ENCODE measurements at places on chromosomes 6 and 20. TPM values are rescaled to one million over a fixed set of nuclear protein-coding genes. Genes with fewer than 3 reads are reported as not detected.
A peak's percentile ranks its signal among the peaks of the same experiment; 100 is the strongest.

- no peak for DNase-seq
Observed at GRCh38 chr6:16179970-16180431, 51.1 kb downstream of the MYLIP start.

GRCh38 chr20:24605937-24606455 lies 136.6 kb downstream of the SYNDIG1 start:
- DNase-seq: no peak

DNA sequence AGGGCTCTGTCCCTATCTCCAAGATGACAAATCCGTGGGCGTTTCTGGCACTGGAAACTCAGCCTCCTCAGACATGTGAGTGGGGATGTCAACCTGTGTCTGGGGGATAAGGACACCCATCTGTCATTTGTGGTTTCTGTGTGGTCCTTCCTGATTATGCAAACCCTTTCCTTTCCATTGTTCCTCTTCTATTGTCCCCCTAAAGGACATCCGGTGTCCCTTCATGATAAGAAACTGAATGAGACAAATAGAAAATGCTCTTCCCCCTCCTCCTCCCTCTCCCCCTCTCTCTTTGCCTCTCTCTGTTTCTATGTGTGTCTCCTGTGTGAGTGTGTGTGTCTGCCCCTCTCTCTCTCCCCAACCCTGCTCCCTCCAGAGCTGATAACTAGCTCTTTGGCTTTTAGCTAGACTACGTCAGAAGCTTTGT lies 11.5 kb upstream of the GLP1R start:
- DNase-seq: no peak

DNA sequence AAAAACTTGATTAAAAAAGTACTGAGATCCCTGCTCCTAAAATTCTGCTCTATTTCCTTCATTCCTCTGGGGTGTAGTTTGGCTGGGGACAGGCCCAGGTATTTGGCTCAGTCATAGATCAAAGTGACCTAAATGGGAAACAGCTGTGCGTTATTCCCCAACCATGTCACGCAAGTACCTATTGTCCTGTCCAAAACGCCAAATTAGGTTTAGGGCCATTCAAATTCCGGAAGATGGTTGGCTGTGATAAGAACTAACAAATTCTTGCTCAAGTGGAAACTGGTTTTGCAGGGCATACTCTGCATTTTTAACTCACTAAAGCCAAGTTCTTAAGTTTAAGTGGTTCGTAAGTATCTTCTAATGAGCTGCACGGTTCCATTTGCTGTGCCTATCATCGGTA lies 147.6 kb upstream of the TMEM170B start:
- DNase-seq: no peak

GRCh38 chr6:89482126-89482525 lies 49.2 kb downstream of the ANKRD6 start:
- DNase-seq: no peak

DNA sequence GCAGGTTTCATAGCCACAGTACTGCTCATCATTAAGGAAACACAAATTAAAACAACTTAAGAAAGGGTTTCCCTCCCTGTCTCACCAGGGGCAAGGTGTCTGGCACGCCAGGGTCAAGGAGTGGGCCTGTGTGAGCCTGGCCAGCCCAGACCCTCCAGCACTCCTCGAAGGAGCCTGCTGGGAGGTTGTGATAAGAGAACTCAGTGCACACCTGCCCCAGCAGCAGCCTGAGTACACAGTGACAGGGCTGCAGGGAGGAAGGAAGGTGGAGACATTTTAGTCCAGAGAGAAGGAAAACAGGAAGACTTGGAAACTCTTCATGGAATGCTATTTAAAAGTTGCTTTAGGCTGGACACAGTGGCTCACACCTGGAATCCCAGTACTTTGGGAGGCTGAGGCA lies 14.1 kb downstream of the NINL start:
- no peak for DNase-seq

DNA sequence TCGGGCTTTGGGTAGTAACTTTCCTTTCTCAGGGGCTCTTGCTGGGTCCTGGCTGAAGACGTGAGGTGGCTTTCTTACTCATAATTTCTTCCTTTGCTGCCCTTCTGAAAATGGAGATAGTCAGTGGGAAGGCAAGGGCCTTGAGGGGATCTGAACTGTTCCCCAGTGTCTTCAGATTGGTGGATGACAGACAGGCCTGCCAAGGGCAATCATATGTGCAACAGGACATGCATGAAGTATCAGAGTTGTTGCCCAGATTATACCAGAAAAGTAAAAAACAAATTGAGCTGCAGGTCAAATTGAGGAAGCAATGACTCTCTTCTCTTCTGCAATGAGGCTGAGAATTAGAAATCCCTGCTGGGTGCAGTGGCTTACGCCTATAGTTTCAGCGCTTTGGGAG lies 71.6 kb upstream of the PAX1 start:
- no peak for DNase-seq

GRCh38 chr6:1044040-1044836 lies 267.7 kb upstream of the FOXQ1 start:
- no peak for DNase-seq

DNA sequence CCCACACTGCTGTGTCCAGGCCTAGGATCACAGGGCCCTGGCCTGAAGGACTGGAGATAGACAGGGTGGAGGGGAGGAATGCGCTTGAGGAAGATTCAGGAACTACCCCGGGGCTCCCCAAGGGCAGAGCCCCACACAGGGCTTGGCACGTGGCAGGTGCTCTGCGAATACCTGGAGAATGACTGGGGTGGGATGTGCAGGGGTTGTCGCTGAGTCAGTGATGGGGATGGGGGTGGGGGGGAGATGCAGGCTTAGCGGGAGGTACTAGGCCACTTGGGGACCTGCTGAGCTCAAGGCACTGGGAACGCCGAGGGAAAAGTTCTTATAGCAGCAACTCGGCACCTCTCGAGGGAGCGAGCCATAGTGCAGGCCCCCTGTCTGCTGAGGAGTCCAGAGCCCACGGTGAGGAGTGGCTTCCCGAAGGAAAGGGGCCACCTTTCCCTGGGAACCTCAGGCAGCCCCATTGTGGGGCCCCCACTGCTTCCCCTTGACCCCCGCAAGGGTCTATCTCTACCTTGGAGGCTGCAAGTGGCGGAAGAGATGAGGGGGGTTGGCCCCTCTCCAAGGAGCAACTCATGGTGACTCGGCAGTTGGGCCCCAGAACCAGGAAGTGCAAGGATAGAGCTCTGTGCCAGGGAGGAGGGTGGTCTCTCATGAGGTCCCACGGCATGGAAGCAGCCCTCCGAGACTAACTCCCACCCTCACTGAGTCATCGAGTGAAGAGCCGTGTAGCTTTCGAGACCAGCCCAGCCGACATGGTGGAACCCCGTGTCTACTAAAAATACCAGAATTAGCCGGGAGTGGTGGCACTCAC lies 33.1 kb downstream of the SRC start:
- DNase-seq: peak; percentile 82

- DNase-seq: no peak
Observed at GRCh38 chr20:24418731-24419130, 50.7 kb upstream of the SYNDIG1 start.

DNA sequence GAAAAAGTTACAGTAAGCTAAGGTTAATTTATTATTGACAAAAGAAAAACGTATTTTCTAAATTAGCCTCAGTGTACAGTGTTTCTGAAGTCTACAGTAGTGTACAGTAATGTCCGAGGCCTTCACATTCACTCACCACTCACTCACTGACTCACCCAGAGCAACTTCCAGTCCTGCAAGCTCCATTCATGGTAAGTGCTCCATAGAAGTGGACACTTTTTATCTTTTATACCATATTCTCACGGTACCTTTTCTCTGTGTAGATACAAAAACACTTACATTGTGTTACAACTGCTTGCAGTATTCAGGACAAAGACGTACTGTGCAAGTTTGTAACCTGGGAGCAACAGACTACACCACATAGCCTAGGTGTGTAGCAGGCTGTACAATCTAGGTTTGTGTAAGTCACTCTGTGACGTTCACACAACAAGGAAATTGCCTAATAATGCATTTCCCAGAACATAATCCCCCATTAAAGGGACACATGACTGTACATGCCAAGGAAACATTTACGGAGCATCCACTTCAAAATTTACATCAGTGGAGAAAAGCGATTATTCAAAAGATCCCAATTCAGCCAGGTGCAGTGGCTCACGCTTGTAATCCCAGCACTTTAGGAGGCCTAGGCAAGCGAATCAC lies 133.4 kb downstream of the BANF2 start:
- DNase-seq: peak; percentile 2

GRCh38 chr6:54107470-54108090 lies 3.7 kb upstream of the MLIP start:
- DNase-seq: no peak

DNA sequence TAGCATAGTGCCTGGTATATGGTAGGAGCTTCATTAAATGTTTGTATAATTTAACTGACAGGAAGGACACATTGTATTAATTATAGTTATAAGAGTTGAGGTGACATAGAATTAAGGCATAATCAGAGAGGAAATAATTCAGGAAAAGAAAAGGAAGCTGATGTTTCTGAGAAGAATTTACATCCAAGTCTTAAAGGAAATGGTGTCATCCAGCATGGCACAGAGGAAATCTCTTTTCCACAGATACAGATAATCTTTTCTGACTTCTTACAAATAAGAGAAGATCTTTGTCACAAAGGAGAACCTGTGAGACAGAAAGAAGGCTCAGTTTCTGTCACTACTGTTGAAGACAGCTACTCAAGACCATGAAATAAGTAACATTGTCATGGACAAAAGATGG lies 222.5 kb downstream of the GJA1 start:
- DNase-seq: no peak

DNA sequence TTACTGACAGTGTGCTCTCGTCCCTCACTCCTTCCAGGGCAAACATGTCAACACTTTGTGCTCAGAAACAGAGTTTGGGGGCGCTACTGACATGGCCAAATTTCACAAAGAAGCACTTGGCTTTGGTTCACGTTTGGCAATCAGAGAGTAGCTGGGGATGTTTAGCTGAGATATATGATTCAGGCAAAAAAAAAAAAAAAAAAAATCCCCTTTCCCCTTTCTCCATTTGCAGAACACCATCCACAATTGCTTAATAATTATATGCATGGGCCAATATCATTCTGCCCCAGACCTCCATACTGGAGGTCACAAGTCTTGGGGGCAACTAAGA lies 128.4 kb upstream of the ADGRF1 start:
- DNase-seq: no peak

GRCh38 chr6:26398555-26398954 lies 3.5 kb upstream of the BTN3A1 start:
- no peak for DNase-seq

DNA sequence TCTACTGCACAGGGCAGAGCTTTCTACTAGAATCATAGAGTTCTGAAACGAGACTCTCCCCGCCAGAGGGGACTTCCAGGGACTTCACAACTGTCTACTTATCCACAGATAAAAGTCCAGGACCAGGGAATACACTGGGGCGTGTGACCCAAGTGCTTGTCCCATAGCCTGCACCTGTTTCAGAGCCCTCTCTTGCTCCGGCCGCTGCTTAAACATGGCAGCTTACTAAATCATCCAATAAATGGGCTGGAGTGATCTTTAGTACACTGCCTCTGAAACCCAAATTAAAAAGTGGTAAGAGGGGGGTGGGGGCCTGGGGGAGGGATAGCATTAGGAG lies 8.9 kb upstream of the RAB44 start:
- no peak for DNase-seq

- DNase-seq: no peak
Observed at GRCh38 chr20:51122931-51123658, 100.2 kb upstream of the KCNG1 start.

- no peak for DNase-seq
Observed at GRCh38 chr6:149488815-149489214, 4.0 kb upstream of the ZC3H12D start.

GRCh38 chr6:44708208-44708607 lies 320.7 kb downstream of the CDC5L start:
- DNase-seq: no peak

DNA sequence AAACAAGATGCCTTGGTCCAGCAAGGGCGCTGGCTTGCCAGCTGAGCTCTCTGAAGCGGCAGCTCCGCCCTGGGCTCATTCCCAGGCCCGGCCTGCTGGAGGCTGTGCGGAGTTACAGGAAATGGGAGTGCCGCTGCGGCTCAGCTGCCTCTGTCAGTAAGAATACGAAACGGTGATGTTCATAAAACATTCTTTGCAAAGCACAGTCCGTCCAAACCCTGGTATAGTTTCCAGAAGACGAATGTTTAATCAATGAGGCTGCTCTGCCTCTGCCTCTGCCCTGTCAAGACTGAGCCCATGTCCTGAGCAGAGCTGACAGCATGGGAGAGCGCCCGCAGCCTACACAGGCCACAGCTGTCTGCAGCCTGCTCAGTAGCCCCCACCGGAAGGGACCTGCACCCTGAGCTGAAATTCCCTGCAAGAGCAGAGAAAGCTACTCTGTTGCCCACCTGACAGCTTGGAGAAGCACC lies 153.3 kb upstream of the SNX9 start:
- peak; percentile 96 for DNase-seq

DNA sequence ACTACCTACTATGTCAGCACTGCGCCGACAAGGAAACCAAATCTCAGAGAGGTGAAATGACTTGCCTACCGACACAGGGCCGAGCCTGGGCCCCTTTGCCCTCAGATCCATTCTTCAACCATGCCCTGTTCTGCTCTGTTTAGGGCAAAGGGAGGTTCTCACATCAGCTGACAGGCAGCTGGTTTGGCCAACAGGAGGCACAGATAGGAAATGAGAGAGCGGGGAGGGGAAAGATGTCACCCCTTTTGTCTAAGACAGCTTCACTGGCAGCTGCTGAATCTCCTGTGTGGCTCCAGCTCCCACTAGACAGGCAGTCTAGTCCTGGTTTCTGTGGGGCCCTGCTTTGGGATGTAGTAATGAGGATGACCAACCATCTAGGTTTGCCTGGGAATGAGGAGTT lies 158.7 kb downstream of the TMEM200A start:
- DNase-seq: no peak

DNA sequence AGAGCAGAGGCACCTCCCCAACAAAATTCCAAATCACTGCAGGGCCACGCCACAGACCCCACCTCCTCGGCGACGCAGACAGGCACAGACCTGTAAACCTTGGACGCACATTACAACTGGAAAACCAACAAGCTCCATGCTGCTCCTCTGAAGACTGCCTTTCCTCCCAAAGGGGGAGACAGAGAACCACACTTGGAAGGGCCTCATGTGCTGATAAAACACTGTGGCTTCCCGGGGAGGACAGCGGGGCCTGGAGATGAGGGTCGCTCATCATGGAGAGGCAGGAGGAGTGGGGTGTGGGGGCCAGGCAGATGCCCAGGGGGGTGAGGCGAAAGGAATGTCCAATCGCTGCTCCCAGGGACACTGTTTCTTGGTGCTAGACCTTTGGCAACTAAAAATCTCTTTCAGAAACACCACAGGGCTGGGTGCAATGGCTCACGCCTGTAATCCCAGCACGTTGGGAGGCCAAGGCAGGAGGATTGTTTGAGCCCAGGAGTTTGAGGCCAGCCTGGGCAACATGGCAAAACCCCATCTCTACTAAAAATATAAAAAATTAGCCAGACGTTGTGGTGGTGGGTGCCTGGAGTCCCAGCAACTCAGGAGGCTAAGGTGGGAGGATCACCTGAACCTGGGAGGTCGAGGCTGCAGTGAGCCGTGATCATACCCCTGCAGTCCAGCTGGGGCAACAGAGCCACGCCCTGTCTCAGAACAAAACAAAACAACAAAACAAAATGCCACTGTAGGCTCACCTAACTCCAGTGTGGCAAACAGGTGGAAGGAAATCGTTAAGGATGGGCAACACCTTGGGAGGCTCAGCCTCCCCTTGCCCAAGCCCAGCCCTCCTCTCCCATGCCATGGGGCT lies 53.8 kb downstream of the ABHD12 start:
- DNase-seq: no peak

ABHD16B gene
- total RNA-seq: not detected

PDE7B gene
- total RNA-seq: 7.2 TPM

IL17A gene
- not detected for total RNA-seq

WFDC5 gene
- not detected for total RNA-seq

BNIP5 gene
- not detected for total RNA-seq

HSP90AB1 gene
- 463 TPM for total RNA-seq

TXLNB gene
- total RNA-seq: 1.7 TPM

CFB gene
- total RNA-seq: 83.3 TPM

NKAPL gene
- total RNA-seq: 2.7 TPM

EBF4 gene
- total RNA-seq: 17.4 TPM

Measured in posterior vena cava (tissue), 2 donors.